ENCODE measurements at places on chromosomes 11 and 22.

DNA sequence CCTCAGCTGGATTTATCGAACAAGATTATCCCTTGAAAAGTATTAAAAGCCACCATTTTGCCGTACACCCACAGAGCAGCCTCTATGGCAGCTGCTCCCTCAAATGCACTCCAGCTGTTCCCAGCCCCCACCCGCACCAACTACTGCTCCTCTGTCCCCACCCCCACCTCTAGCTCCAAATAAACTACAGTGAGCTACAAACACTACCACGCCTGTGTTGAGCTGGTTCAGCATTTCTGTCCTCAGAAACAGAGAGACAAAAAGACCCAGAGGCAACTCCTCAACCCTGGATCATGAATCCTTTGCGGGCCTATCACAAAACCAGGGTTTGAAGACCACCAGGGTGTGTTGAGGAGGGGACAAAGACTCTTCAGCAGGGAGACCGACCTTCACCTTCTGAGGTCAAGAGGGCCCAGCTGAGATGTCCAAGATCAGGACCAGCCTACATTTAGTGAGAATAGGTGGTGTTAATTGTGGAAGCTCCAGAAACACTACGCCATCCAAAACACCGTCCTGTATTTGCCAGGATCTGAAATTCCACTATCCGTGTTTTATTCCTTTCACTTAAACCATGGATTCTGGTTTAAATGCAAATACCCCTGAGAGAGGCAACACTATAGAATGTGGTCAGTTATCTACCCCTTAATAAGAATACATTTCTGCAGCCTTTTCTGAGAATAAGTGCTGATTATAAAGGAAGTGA, 195.9 kb downstream of the DSCAML1 start:
- DNase-seq: no peak

DNA sequence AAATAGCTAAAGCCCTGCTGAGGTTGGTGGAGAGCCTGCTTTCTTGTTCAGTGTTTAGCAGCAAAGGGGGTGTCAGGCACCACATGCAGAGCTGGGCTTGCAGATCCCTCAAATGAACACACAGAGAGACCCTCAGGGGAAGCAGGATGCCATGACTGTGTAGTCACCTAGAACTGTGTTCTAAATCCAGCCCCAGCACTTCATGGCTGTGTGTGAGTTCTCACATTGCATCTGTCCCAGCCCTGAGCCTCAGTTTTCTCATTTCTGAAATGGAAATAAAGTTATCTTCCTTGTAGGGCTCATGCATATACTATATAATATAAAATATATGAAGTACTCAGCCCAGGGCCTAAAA, 47.1 kb downstream of the CWC15 start:
- DNase-seq: no peak

DNA sequence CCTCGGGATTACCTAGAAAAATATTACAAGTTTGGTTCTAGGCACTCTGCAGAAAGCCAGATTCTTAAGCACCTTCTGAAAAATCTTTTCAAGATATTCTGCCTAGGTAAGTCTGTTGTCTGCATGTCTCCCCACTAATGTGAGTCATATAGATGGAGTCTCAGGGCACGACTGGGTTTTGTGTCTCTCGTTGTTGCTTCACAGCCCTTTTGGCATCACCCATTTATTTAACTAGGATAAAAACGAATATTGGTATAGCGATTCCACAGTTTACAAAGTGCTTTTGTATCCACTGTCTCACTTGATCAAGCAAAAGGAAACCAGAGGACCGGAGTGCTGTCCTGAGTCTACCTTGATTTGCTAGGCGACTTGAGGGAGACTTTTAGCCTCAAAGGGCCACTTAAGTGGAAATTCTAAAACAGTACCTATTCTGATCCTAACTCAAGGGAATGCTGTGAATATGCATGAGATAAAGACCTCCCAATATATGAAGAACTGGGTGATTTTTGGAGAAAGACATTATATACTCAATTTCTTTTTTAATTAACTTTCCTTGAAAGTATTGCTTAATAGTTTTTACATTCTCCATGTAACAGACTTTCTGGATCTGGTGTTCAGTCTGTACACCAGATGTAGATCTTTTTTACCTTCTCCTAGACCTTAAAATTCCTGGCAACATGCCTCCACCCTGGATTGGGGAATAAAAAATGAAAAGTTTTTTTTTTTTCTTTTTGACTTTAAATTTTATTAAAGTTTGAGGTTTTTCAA, 590 bp downstream of the NNMT start:
- DNase-seq: peak; percentile 66

DNA sequence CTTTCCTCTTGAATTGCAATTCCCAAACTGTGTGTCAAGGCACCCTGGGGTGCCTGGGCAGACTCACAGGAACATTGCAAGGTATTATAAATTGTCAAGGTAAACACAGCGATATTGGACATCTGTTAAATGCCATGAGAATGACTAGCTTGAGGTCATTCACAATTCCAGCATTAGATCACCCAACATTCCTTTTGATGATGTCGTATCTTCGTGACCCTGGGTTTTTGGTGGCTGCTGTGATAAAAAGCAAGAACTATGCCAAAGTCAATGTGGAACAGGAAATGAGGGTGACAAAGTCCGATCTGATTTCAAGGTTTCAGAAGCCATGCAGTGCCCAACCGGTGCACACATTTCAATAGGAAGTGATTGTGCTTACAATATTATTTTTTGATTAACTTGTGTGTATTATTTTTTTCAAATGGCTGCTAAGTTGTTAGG, 458.4 kb downstream of the MIAT start:
- DNase-seq: peak; percentile 79

GRCh38 chr11:67657300-67657699, 6.8 kb upstream of the ACY3 start:
- DNase-seq: no peak

DNA sequence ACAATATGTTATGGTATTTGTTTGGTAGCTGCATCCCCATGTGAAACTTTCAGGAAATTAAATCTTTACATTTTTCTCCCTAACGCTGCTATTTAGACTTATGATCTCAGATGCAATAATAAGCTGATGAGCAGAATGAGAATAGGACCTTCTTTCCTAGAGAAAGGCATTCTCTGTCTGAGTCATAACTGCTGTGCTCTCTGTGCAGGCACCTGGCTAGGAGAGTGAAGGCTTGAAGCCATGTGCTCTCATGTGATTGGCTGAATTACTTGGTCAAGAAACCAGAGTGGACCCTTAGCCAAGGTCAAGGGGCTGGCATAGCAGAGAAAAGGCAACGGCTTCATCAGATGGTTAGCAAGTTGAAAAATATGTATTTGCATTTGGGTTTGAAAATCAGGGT, 185.0 kb downstream of the ADAMTS15 start:
- DNase-seq: no peak

GRCh38 chr11:40401132-40401853, 1058.2 kb downstream of the LRRC4C start:
- no peak for DNase-seq

GRCh38 chr11:396511-396947, 2.5 kb downstream of the PKP3 start:
- peak; percentile 24 for DNase-seq

- peak; percentile 86 for DNase-seq
These were observed 26.1 kb downstream of the CSTF3 start for GRCh38 chr11:33135216-33135615.

- DNase-seq: no peak
These were observed 61.5 kb downstream of the RPUSD4 start for GRCh38 chr11:126149759-126150625.

DNA sequence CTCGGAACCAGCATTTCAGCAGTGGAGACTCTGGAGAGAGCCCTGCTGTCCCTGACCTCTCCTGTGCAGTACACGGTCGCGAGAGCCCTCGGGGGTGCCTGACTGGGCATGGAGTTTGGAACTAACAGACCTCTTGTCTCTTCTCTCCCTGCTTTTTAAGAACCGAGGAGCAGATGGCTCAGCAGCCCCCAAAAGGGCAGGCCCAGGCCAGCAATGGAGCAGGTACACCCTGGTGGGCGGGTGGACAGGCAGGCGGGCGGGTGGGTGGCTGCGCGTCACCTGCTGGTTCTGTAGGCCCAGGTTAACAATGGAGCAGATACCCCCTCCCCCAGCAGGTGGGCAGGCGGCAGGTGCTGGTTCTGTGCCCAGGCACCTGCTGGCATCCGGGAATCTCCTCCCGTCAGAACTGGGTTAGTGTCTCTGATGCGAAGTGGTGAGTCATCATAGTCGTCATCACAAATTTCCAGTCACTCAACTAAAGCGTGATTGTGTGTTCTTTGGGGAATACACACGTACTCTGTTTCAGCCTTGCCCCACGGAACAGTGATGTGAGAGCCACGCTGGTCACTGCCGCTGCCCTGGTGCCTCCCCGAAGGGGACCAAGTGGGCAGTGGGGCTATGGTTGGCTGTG, 41.1 kb downstream of the GRAMD4 start:
- no peak for DNase-seq

GRCh38 chr11:17250561-17251350, 25.8 kb upstream of the NUCB2 start:
- DNase-seq: peak; percentile 27

- DNase-seq: no peak
These were observed 39.6 kb downstream of the NARS2 start for GRCh38 chr11:78535027-78535426.

DNA sequence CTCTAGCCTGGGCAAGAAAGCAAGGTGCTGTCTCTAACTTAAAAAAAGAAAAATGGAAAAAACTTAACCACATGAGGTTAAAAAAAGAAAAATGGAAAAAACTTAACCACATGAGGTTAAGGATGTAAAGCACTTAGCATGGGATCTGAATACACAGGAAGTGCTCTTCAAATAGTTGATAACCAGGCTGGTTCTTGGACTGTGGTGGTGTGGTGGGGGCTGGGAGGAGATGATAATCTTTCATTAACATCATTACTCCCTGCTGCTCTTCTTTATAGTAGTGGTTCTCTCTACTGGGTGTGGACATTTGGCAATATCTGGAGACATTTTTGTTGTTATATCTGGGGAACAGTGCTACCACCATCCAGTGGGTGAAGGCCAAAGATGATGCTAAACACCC, 88.4 kb downstream of the TTC17 start:
- DNase-seq: no peak

DNA sequence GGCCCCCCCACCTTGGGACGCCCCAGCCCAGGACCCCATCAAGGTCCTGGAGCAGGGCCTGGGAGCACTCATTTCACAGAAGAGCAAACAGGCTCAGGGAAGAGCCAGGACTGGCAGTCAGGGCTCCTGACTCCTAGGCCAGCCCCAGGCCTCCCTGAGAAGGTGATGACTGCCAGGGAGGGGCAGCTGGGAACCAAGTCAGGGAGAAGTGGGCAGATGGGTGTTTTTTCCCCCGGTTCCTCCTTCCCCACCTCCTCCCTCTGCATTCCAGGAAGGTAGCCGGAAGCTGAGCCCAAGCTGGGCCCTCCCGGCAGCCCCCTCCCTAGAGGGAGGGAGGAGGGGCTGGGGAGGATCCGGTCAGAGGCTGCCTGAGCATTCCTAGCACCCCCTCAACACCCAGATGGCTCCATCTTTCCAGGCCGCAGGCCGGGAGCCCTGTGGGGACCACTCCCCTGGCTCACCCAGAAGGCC, 19.6 kb downstream of the MYRF start:
- DNase-seq: no peak

DNA sequence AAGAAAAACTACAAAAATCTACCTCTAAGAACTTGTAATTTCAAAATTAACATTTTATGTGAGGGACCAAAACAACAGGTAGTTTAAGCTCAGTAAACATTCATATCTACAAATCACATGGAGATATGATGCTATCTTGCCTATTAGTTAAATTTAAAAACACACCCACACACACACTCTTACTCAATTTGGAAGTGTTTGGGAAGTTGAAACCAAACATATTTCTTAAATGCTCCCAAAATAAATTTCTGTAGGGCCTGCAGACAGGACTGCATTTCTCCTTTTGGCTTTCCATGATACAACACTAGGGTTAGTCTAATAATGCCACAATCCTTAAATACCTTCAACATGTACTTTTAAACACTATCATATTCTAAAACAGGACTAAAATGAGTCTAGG, 7.0 kb downstream of the PITPNB start:
- no peak for DNase-seq

DNA sequence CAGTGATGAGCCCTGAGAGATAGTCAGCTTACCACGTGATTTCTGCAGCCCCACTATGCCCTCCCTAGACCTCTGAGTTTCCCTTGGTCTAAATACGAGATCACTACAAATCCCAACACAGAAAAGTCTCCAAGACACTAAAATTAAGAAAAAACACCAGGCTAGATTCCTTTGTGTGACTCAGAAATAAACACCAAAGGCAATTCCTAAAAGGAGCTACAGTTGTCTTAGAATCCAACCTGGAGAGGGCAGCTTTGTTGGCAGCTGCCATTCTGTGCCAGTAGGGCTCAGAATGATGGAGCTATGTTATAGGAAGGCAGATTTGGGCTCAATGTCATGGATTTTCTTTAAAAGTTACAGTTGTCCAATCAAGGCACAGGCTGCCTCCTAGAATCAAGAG, 37.1 kb upstream of the HMGXB4 start:
- DNase-seq: no peak

DNA sequence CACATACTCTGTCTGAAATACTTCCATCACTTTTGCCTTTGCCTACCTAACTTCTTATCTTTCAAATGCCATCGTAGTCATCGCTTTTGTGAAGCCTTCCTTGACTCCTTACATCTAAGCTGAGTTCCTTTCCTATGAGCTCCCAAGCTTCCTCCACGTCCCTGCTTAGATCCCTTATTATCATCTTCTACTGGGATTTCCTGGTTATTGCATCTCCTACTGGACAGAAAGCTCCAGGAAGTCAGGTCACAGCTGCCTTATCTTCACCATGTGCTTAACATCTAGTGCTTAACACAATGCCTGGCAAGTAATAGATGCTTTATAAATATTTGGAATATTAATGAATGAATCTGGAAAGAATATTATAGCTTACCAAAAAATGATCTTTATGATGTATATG, 5.9 kb downstream of the YPEL4 start:
- no peak for DNase-seq

- DNase-seq: peak; percentile 87
These were observed 21.2 kb downstream of the PACSIN2 start for GRCh38 chr22:42993651-42994275.

GRCh38 chr22:38941488-38941987, 15.9 kb upstream of the APOBEC3A start:
- DNase-seq: no peak

DNA sequence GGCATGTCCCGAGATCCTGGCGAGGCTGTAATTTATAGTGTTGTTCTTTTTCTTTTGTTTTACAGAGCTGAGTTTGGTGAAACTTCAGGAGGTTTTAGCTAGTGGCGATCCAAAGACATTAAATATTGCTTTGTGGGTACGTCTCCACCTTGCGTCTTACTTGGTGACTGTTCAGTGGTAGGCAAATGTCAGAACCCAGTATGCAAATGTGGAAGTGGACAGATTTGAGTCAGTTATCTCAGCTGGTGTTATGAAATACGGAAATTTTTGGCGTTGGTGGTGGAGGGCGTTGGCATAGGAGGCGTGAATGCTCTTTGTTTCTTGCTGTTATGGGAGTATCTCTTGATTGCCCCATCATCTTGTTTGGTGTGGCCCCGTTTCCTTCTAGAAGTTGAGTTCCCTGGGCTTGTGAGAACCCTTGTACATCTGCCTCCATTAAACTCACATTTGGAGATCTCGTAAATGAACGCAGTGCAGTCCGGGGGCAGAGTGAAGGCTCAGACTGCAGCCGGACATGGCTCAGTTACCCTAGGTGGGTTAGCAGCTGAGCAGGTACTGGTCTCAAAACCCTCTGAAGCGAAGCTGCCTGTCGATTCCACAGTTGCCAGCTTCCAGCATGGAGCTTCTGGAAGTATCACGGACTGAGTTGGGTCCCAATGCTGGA, 39.9 kb downstream of the PTPRJ start:
- no peak for DNase-seq
